ENCODE measurements at places on chromosomes 5 and 9.

DNA sequence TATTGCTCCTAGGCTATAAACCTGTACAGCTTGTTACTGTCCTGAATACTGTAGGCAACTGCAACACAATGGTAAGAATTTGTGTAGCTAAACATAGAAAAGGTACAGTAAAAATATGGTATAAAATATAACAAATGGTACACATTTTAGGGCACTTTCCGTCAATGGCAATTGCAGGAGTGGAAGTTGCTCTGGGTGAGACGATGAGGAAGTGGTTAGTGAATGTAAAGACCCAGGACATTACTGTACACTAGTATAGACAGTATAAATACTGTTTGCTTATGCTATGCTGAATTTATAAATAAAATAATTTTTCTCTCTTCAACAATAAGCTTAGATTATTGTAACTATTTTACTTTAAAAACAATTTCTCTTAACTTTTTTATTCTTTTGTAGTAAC lies 15.6 kb upstream of the ADRB2 start:
- no peak for DNase-seq

- DNase-seq = no peak
Measured at GRCh38 chr9:33263131-33264002, 1.1 kb downstream of the BAG1 start.

DNA sequence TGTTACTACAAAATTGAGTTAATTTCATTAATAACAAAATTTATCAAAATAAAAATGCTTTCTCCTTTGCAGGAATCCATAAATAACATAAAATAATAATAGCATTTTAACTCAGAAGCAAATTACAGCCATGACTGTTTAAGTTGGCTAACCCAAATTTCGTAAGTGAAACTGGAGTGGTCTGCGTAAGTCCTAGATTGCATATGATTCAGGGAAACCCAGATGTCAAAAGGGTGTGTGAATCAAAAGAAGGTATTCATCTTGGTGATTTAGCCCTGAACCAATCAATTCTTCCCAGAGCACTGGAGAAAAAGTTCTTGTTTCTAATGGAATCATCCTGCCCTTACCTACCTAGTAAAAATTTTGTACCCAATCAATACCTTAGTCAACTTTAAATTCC lies 547.6 kb downstream of the RAB3C start:
- no peak for DNase-seq

- no peak for DNase-seq
Measured at GRCh38 chr9:78930281-78930680, 633.4 kb downstream of the PSAT1 start.

- DNase-seq = no peak
Measured at GRCh38 chr5:116242343-116242742, 157.5 kb downstream of the COMMD10 start.

GRCh38 chr5:19001054-19001453 lies 986.9 kb downstream of the CDH18 start:
- DNase-seq = no peak

DNA sequence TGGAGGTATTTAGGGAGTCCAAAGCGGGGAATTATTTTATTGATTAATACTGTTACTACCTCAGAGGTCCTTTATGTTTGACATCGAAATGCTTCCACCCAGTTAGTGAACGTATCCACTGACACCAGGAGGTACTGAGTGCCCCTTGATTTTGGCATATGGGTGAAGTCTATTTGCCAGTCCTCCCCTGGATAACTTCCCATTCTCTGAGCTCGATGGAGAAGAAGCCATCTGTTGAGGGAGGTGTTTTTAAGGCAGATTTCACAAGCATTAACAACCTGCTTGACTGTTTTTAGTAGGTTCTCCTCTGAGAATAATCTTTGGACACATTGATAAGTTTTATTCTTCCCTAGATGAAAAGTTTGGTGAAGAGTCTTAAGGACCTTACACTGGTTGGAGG lies 165.3 kb upstream of the NREP start:
- no peak for DNase-seq

GRCh38 chr5:139639619-139640380 lies 8.3 kb upstream of the CXXC5 start:
- DNase-seq = no peak

DNA sequence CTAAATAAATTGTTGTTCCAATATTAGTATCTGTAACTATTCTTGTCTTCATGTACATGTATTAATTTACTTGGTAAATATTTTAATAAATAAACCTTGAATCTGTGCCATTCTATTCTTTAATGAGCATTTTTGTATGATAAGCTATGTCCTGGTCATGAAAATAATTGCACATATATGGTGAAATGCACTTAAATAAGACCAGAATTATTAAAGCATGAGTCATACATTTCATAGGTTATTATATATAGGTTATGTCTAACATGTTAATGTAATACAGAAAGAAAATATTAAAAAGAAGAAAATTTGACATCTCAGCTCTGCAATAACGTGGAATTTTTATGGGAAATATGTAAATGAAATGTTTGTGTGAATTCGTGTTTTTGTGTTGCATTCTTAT lies 1168.1 kb downstream of the TAF11L14 start:
- no peak for DNase-seq

- DNase-seq = no peak
Measured at GRCh38 chr9:14451949-14452348, 138.0 kb upstream of the NFIB start.

- no peak for DNase-seq
Measured at GRCh38 chr5:32654427-32654826, 56.7 kb upstream of the NPR3 start.

DNA sequence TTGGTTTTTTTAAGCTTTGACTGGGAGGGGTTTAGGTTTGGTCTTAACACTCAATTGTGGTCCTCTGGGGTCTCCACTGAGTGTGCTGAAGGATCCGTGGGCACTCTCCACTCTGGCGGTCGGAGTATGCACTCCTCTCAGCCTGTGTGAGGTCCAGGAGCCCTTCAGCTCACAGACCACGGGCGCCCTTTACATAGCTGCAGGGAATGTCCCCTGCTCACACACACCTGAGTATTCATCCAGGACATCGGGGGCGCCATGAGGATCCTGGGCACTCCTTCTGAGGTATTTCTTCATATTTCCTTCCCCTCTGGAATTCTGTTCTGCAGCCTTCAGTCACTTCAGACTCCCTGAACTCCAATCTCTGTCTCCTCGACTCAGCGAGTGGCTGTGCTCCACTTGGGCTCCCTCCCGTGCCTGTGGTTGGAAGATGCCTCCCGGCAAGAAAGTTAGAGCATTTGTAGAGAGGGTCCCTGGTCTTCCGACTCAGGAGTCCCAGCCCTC lies 12.5 kb downstream of the TRIP13 start:
- DNase-seq = no peak

- DNase-seq = peak; percentile 32
Measured at GRCh38 chr5:92552206-92553160, 1028.5 kb downstream of the NR2F1-AS1 start.

DNA sequence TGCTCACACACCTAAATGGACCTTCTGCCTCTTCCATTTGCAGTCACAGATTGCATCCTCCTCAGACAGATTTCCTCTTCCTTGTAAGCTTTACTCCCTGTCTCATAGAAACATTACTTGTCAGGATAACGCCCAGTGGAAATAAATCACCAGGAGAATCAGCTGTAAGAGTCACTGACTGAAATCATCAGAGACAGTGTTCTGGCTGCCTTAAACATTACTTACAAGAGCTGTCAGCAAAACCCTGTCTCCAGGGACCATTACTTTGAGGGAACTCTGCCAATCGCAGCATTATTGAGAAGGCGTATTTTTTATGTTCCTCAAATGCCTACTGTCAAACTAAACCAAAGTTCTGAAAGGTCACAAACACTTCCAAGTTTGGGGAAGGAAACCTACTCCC lies 5.9 kb downstream of the DPYSL3 start:
- no peak for DNase-seq

DNA sequence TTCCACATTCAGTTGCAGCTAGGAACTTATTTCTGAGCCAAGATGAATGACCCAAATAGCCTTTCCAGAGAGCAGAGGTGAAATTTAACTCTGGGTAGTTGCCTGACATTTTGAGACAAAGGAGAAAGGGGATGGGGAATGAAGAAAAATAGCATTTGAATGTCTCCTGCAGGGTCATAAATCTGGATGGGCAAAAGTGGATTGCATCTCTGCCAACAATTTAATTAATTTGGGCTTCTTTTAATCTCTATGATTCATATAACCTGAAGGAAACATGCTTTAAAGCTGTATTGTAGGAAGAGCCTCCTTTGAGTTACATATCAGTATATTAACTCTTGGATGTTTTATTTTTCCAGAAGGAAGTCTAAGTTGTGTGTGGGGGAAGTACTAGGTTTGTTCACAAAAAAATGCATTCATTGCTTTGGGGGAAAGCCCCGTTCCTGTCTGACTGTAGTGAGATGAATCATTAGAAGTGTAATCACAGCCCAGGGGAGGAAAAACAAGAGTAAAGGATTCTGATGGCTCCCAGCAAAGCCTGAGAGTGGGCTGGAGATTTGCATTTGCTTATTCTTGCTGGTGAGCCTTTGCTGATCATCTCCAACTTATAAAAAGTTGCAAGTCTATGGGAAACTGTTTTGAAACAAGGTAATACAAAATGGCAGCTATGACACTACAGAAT lies 133.0 kb upstream of the IQGAP2 start:
- DNase-seq = peak; percentile 42

DNA sequence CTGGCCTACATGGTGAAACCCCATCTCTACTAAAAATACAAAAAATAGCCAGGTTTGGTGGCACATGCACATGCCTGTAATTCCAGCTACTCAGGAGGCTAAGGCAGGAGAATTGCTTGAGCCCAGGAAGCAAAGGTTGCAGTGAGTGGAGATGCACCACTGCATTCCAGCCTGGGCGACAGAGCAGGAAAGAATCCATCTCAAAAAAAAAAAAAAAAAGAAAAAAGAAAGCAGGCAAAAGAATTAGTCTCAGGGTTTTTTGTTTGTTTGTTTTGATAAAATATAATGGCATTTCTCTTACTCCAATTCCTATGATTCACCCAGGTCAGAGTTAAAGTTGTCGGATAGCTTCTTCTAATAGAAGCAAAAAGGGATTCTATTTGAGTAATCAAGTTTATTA lies 67.0 kb upstream of the ATG10 start:
- no peak for DNase-seq
